ENCODE measurements at places on chromosomes 12 and 14. TPM values are rescaled to one million over a fixed set of nuclear protein-coding genes. Genes with fewer than 3 reads are reported as not detected.

DNA sequence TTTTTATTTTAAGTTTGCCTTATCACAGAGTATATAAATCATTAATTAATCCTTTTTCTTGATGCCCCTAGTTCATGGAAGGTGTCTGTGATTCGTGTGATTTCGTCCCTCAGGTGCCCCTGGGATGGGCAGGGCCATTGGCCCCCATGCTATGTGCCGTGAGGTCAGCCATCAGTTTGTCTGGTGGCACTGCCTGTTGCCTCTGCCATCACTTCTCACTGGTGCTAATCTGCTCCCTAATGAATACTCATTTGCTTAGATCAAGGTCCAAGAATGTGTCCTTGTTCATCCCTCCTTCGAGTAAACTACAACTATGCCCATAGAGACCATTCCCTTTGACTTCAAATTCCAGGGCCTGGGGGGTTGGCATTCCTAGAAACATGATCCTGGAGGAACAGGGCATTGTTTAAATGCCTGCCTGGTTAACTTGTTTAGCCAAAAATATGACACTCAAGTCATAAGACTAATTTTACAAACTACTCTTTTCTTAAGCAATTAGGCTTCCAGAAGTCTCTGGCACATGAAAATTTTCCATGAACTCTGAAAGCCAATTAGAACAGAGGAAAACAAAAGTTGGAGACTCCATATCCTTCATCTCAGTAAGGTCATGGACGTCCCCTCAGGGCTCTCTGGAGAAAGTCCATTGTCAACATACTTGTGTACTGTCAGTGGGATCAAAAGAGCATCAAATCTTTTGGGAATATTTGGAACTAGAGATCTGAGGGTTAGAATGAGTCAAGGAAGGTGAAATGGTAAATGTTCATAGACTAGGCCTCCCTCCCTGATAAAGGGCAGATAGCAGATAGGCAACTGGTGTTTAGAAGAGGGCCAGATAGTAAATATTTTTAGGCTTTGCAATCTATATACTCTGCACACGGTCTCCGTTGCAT lies 90.9 kb upstream of the PLXNC1 start:
- no peaks in the 10 kb centered on the region for H3K36me3 ChIP-seq
- no peak overlapping the region for H3K4me3 ChIP-seq
- no peak for DNase-seq
- H3K27me3 ChIP-seq = no peaks in the 10 kb centered on the region
- no peak overlapping the region for H3K27ac ChIP-seq

Gene KRT75
- total RNA-seq = not detected

DNA sequence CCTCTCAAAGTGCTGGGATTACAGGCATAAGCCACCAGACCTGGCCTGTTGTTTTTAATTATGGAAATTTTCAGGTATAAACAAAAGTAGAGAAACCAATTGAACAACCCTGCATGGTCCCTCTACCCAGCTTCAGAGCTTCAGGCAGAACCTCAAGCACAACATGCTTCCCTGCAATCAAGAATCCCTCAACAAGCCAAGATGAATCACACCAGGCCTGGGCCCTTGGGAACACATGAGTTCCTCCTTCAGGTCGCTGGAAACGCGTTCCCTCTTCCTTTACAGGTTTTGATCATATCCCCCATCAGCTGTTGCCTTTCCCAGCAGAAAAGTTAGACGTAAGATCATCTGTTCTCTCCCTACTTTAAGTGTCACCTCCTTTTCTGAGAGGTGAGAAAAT lies 20.5 kb upstream of the CORO1C start:
- no peaks in the 10 kb centered on the region for H3K27me3 ChIP-seq
- H3K4me1 ChIP-seq = no peaks in the 10 kb centered on the region
- H3K27ac ChIP-seq = no peak overlapping the region
- no peak overlapping the region for H3K4me3 ChIP-seq

DNA sequence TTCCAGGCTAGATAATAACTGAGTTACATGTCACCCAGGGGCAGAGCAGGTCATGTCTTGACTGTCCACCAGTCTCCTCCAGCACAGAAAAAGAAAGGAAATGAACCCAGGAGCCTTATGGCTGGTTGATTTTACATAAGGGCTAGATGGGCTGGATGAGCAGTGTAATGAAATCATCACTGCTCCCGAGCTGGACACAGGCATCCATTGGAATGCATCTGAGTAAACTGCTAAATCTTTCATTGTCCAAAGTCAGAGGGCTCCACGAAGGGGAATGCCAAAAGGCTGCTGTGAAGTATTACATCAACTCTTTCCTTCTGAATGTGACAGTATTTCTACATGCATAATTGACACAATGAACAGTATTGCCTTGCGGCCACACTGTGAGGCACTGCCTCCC lies 30.1 kb upstream of the TSPAN11 start:
- no peaks in the 10 kb centered on the region for H3K36me3 ChIP-seq
- H3K27me3 ChIP-seq = peaks cover 27% of the 10 kb centered on the region
- no peaks in the 10 kb centered on the region for H3K4me1 ChIP-seq
- no peak for DNase-seq

Gene NOVA1
- not detected for total RNA-seq

- H3K27ac ChIP-seq = no peak overlapping the region
- peaks cover 44% of the 10 kb centered on the region for H3K4me1 ChIP-seq
- H3K36me3 ChIP-seq = no peaks in the 10 kb centered on the region
- H3K4me3 ChIP-seq = no peak overlapping the region
- H3K27me3 ChIP-seq = no peaks in the 10 kb centered on the region
Measured at GRCh38 chr14:77006132-77006531, 22.4 kb downstream of the IRF2BPL start.

DNA sequence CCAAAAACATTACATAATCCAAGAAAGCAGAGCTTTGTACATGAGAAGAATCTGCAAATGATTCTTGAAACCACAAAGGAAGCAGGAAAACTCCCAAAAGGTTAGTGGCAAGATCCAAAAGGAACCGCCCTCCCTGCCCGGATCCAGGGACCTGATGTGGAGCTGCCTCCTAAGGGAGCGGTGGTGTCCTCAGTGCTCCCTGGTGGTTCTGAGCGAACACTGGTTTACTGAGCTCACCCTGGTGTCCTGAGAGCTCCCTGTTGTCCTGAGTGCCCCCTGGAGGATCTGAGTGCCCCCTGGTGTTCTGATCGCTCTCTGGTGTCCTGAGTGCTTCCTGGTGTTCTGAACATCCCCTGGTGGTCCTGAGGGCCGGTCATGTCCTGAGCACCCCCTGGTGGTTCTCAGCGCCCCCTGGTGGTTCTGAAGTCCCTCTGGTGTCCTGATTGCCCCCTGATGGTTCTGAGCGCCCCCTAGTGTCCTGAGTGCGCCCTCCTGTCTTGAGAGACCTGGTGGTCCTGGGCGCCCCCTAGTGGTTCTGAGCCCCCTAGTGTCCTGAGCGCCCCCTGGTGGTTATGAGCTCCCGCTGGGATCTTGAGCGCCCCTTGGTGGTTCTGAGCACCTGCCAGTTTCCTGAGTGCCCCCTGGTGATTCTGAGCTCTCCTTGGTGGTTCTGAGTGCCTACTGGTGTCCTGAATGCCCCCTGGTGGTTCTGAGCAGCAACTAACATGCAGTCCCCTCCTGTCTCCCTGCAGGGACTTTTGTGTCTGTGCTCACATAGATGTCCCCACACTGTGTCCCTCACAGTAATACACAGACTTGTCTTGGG lies 891.1 kb downstream of the TMEM121 start:
- H3K27ac ChIP-seq = no peak overlapping the region
- peaks cover 21% of the 10 kb centered on the region for H3K27me3 ChIP-seq
- no peaks in the 10 kb centered on the region for H3K36me3 ChIP-seq
- peak; percentile 19 for DNase-seq
- H3K4me1 ChIP-seq = no peaks in the 10 kb centered on the region

- no peak overlapping the region for H3K4me3 ChIP-seq
- peak; percentile 11 for DNase-seq
- H3K36me3 ChIP-seq = no peaks in the 10 kb centered on the region
- no peak overlapping the region for H3K27ac ChIP-seq
- H3K4me1 ChIP-seq = no peaks in the 10 kb centered on the region
- H3K27me3 ChIP-seq = no peaks in the 10 kb centered on the region
Measured at GRCh38 chr12:44088647-44089046, 252.8 kb downstream of the TMEM117 start.

Gene IL31
- total RNA-seq = not detected

GRCh38 chr14:55301437-55302121 lies 30.4 kb downstream of the FBXO34 start:
- H3K4me3 ChIP-seq = peak overlapping the region; percentile 8
- peaks cover 35% of the 10 kb centered on the region for H3K4me1 ChIP-seq
- H3K36me3 ChIP-seq = peaks cover 6% of the 10 kb centered on the region
- H3K27ac ChIP-seq = peak overlapping the region; percentile 67

Gene PPM1H
- 0.49 TPM for total RNA-seq

Gene RAPGEF3
- total RNA-seq = 3.4 TPM

DNA sequence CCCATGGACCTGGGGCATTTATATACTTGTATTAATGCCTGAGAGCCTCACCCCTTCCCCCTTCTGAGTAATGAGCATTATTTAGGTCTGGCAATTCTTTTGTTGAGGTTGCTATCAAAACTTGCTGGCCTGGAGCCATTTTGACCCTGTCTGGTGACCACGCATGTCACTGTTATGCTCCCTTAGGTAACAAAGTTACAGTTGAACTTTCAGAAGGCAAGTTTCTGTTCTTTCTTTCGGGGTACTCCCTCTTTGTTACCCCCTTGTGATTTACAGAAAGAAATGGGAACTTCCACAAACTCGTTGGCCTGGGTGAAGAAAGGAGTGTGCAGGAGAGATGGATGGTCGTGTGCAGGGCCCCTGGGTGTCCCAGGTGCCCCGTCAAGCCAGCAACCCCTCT lies 305.4 kb downstream of the DPF3 start:
- DNase-seq = no peak
- H3K27me3 ChIP-seq = no peaks in the 10 kb centered on the region
- no peak overlapping the region for H3K27ac ChIP-seq
- no peaks in the 10 kb centered on the region for H3K36me3 ChIP-seq

DNA sequence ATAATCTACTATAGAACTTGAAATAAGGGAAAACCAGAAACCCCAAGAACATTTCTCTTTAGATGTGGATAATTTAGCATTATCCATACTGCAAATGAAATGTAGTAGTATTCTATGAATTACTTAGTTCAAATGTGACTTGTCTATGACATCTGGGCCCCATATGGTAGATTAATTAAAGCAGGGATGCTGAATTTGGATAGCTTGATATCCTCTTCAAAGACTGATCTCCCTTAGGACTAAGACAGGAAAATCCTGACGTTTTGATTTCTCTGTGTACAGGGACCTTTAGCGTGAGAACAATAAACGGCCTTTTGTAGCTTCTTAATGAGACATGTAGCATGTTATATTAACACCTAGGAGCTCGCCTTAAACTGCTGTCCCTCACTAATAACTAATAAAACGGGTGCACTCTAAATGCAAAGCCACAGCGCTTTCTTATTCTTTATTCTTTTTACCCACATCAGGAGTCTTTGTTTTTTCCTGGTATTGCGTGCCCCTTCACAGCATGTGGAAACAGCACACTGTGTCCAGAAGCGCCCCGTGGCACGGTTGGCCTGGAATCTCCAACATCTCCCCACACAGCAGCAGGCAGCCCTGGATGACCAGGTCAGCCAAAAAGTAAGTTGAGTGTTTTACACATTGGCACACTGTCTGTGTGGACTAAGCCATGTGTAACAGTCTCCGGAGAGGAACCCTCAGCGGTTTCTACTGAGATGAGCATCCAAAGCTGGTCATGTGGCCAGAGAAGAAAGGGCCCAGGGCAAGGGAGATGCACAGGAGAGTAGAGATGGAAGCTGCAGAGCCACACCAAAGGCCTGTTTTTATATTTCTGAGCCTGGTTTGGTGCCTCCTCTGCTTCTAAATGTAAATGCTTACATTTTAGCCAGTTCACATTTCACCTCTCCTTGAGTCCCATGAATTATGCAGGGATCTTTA lies 93.1 kb downstream of the SRGAP1 start:
- H3K4me1 ChIP-seq = peaks cover 33% of the 10 kb centered on the region
- no peak overlapping the region for H3K27ac ChIP-seq
- no peaks in the 10 kb centered on the region for H3K27me3 ChIP-seq
- DNase-seq = no peak
- H3K36me3 ChIP-seq = peaks cover 29% of the 10 kb centered on the region

DNA sequence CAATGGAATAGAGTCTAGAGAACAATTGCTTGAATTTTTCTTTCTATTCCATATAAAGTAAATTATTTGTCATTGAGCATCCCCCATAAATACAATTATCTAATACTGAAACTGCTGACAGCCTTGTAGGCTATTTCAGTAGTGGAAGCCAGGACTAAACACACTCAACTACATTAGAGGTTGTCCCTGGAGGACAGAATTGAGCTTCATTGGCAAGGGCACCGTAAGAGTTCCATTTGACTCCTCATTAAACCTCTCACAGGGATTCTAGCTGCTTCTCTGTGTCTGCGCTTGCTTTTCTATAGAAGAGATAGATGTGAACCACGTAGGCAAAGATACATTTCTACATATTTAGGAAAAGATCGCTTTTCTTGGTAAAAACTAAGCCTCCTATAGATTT lies 3.5 kb upstream of the PTPRO start:
- H3K4me3 ChIP-seq = no peak overlapping the region
- no peak overlapping the region for H3K27ac ChIP-seq
- no peaks in the 10 kb centered on the region for H3K36me3 ChIP-seq
- DNase-seq = no peak
- peaks cover 6% of the 10 kb centered on the region for H3K4me1 ChIP-seq

DNA sequence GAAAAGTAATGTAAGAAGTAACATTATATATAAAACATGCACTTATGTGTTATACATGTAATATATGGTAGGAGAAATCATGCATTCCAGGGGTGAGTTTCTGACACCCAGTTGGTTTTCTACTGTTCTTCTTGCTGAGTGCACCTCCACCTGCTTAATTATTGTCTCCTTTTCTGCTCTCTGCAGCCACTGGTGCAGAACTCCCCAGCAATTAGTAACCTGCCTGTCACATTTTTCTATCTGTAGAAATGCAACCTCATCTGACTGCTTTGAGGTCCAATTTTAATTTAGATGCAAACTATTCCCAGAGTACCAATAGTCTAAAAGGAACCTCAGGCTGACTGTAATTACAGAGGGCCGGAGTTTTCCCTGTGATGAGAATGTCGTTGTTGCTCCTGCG lies 842.1 kb downstream of the AACS start:
- H3K4me3 ChIP-seq = no peak overlapping the region
- H3K36me3 ChIP-seq = no peaks in the 10 kb centered on the region
- no peak overlapping the region for H3K27ac ChIP-seq

DNA sequence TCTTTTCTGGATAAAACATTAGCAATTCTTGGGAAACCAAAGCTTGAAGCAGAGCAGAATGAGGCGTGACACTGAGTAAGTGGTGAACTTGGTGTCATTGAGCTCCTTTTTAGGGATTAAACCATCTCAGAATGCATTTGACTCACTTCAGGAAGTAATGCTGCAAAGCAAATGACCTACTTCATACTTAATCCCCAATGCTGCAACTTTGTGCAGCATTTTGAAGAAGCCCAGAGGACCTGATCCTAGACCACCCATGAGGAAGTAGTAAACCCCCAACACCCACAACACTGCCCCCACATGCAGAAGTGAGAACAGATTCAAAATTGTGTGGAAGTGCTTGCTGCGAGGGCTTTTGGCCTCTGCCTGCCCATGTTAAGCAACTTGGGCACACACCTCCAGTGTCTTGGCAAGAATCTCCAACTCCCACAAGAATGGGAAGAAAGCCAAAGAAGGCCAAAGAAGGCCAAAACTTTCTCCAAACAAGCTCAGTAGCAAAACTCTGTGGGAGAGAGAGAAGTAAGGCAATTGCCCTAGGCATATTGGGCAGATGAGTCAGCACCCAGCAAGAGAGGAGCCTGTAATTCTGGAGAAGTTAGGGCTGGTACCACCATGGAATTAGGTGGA lies 69.2 kb upstream of the ETV6 start:
- H3K36me3 ChIP-seq = no peaks in the 10 kb centered on the region
- H3K4me3 ChIP-seq = no peak overlapping the region
- no peaks in the 10 kb centered on the region for H3K27me3 ChIP-seq
- peak; percentile 99 for DNase-seq
- peaks cover 48% of the 10 kb centered on the region for H3K4me1 ChIP-seq
- H3K27ac ChIP-seq = no peak overlapping the region

Data from MCF 10A (cell line).